Activated naive CD4-positive, alpha-beta T cell treated with anti-CD3 and anti-CD28 coated beads, Interleukin-2, amount 50 U/mL, for 72 hours (primary cell): ENCODE measurements at places on chromosomes 12 and 14.

GRCh38 chr12:100584256-100584655 is 10.8 kb downstream of the GAS2L3 start:
- no peak for DNase-seq

DNA sequence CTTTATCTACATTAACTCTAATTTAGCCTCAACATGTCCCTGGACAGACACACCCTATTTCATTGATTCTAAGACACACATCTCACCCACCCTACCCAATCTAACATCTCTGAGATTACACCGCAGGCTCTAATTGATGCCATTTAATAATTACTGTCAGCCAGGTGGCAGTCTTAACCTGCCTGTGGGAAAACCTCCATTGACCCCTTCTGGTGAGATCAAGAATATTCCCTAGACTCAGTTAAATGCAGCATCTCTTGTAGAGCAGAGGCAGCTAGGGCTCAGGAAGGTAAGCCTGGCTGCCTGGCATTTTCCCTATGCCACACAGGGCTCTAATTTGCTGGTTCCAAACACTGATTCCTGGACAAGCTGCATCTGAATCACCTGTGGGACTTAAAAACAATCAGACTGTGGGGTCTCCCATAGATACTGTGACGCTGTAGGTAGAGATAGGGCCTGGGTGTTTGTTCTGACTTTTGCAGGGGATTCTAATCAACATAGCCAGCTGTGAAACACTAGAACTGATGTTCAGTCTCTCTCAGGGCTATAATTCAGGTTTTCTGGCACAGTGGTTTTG is 14.3 kb downstream of the MCRS1 start:
- no peak for DNase-seq

DNA sequence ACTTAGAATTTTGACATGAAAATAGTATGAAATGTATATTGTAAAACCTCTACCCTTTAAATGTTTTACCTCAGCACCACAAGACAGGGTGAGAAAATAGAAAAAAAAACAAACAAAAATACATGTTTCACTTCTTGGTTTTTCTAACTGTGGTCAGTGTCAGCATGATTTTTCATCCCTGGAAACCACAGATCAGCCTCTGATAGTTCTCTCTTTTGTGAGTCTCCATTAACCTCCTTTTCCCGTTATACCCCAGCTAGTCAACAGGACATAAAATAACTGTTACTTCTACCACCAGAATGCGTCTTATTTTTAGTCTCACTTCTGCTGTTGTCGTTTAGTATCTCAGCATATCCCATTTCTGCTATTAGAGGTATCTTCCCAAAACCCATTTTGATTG is 48.3 kb upstream of the KCNMB4 start:
- DNase-seq: no peak

GRCh38 chr14:25537846-25538455 is 488.0 kb upstream of the STXBP6 start:
- DNase-seq: no peak

- no peak for DNase-seq
These were observed 386.9 kb downstream of the ZFP36L1 start for GRCh38 chr14:68405961-68406360.

DNA sequence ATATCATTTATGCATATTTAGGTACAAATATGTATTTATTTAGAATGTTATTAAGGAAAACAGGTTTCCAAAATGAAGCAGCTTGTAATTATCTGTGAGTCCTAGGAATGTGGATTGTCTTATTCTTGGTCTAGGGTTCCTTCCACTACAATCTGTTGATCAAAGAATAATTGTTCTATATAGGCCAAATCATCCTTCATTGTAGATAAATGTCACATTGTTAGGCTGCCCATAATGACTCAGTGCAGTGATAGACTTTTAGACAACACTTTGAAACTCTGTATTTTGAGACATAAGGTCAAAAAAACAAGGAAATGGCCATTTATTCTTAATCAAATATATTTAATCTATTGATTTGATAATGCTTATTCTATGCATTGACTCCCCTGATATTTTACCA is 283.0 kb downstream of the ACSS3 start:
- DNase-seq: no peak

GRCh38 chr14:54322701-54323337 is 74.0 kb upstream of the CDKN3 start:
- no peak for DNase-seq

DNA sequence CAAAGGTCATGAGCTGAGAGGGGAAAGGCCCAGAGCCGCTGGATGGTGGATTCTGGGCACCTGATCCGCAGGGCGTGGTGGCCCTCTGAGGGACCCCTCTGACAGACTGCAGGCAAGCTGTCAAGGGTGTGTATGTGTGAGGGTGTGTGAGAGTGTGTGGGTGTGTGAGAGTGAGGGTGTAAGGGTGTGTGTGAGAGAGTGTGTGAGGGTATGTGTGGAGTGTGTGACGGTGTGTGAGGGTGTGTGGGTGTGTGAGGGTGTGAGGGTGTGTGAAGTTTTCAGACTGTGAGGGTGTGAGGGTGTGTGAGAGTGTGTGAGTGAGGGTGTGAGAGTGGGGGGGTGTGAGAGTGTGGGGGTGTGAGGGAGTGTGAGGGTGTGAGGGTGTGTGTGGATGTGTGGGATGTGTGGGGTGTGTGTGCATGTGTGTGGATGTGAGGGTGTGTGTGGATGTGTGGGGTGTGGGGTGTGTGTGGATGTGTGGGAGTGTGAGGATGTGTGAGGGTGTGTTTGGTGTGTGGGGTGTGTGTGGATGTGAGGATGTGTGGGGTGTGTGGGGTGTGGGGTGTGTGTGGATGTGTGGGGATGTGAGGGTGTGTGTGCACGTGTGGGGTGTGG is 156.7 kb downstream of the TMEM121 start:
- no peak for DNase-seq

GRCh38 chr12:6644257-6644596 is 3.0 kb downstream of the ACRBP start:
- no peak for DNase-seq

- no peak for DNase-seq
These were observed 18.0 kb downstream of the TRAF3 start for GRCh38 chr14:102795060-102795925.

- DNase-seq: no peak
These were observed 17.3 kb upstream of the ZDHHC22 start for GRCh38 chr14:77158882-77159255.

DNA sequence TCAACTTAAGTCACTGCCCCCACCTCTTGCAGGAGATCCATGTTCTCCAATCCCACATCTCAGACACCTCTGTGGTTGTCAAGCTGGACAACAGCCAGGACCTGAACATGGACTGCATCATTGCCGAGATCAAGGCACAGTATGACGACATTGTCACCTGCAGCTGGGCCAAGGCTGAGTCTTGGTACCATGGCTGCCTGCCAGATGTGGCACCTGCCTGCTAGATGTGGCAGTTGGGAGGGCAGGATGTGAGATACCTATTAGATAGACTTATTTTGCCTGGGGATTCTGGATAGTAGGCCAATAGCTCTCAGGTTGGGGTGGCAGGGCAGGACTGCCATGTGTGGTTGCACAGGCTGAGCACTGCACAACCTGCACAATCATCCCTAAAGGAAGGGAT is 7.9 kb upstream of the KRT86 start:
- peak; percentile 14 for DNase-seq

- no peak for DNase-seq
These were observed 54.3 kb upstream of the SRSF5 start for GRCh38 chr14:69712599-69713088.

DNA sequence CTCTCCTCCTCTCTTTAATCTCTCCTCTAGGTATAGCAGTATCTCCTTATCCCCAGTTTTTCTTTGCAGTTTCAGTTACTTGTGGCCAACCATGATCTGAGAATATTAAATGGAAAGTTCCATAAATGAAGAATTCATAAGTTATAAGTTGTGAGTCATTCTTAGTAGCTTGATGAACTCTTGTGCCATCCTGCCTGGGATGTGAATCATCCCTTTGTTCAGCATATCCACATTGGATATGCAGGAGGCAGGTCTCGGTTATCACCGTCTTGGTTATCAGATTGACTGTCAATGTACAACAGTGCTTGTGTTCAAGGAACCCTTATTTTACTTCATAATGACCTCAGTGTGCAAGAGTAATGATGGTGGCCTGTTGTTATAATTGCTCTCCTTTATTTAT is 134.0 kb downstream of the TMEM117 start:
- no peak for DNase-seq

- DNase-seq: no peak
These were observed 146.3 kb upstream of the RMST start for GRCh38 chr12:97316321-97316720.

GRCh38 chr12:45708901-45709300 is 20.6 kb upstream of the ARID2 start:
- DNase-seq: no peak

- DNase-seq: no peak
These were observed 128.6 kb upstream of the PLEKHG7 start for GRCh38 chr12:92574051-92574783.

DNA sequence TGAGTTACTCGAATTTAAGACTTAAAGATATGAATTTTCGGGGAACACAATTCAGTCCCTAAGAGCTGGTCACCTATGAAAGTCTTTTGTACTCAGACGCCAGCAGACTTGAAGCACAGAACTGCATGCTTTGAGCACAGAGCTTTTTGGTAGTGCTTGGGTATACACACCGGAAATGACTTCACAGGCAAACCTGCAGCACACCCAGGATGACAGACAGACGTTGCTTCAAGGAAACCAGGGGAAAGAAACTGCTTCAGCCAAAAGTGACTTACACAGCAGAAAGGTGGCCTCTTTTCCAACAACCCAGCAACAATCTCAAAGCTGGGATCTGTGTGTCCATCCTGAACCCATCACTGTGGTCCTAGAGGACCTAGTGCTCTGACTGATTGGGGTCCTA is 975.1 kb downstream of the AACS start:
- no peak for DNase-seq

- no peak for DNase-seq
These were observed 37.9 kb downstream of the PELI2 start for GRCh38 chr14:56156096-56156495.

- DNase-seq: no peak
These were observed 411.0 kb upstream of the SOX5 start for GRCh38 chr12:24360461-24360860.

DNA sequence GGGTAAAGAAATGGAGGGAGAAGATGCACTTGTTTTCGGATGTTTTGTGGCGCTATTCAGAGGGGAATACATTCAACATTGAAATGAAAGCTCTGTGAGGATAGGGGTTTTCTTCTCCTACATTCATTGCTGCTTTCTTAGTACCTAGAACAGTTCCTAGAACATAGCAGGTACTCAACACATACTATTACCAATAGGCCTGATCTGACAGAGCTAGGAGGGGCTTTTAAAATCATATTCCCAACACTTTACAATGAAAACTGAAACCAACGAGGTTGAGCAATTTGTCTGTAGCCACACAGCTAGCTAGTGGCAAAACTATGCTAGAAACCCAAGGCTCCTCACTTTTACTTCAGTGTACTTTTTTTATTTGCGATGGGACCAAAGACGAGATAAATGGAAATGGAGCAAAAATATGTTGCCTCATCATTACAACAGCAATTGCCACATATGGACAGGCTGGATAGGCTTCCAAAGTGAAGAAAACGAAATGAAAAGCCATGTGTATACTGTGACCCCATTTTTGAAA is 23.1 kb upstream of the IL22 start:
- no peak for DNase-seq

GRCh38 chr12:78531831-78532458 is 332.6 kb upstream of the SYT1 start:
- DNase-seq: no peak

DNA sequence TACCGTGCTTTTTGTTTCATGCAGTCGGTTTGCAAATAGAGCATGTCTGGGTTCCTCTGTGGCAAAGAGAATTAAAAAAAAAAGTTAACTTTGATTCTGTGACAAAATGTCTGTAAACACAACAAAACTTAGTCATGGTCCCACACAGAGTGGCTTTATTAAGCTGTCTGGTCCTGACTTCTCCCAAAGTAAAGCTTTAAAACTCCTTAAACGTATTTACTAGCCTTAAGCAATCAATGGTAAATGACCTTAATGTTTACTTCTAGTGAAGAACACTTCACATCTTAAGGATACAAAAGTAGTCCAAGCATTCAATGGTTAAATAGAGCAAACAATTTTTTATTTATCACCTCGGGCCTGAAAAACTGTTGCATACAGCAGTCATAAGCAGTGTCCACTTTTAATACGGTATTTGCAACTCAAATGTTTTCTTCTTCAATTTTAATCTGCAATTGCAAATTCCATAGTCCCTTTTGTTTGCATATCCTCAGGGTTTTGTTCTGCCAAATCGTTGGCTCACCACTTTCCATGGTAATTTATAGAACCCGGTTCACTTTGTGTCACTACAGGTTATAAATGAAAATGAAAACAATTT is 453.0 kb upstream of the MIS18BP1 start:
- no peak for DNase-seq

DNA sequence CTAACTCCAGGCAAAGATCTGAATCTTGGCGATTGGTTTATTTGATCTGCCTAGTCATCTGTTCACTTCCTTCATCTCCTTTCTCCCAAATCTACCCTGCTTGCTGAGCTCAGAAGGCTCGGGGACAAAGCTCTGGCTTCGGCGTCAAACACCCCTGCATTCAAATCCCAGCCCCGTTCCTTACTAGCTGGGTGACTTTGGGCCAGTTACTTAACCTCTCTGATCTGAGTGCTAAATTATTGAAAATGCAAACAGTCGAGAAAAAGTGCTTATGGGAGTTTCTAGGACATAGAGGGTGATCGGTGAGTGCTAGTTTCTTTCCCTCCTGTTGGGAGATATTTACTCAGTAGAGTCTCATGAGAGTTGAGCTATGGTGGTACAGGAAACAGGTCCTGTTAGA is 121.2 kb upstream of the RFLNA start:
- no peak for DNase-seq

DNA sequence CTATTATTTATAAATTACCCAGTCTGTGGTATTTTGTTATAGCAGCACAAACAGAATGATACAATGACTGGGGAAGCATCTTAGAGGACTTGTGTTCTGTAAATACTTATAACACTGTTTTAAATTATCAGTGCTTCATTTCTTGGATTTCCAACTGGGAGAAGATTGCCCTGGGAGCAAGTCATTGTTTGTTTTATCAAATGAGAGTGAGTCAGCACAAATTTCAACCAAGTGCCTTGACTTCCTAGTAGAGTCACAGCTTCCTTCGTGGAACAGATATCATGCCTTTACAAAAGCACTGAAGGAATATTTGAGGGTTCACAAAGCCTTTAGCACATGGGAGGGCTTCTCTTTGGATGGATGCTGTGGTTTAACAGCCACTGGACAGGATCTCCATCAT is 234.1 kb downstream of the KTN1 start:
- DNase-seq: no peak

- DNase-seq: no peak
These were observed 80.8 kb downstream of the MNAT1 start for GRCh38 chr14:60815371-60815770.

- DNase-seq: no peak
These were observed 181.7 kb upstream of the FAR2 start for GRCh38 chr12:28967426-28967825.
